ENCODE measurements at places on chromosomes 3 and 15.

DNA sequence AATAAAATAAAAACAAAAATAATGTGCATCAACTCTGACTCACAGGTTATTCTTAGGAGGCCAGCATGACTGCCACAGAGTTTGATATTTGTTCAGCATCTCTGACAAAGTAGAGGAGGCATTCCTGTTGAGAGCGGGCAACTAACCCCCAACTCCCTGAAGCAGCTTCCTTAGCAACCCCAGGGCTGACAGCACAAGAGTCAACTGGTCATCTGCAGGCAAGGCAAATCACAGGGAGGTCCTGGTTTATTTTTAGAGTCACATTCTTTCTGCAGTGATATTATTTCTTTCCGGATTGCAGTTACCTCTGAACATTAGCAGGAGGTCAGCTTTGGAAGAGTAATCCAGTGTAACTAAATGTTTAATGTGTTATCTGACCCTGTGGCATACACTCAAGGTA is 273.0 kb downstream of the PLCL2 start:
- no peak for DNase-seq

DNA sequence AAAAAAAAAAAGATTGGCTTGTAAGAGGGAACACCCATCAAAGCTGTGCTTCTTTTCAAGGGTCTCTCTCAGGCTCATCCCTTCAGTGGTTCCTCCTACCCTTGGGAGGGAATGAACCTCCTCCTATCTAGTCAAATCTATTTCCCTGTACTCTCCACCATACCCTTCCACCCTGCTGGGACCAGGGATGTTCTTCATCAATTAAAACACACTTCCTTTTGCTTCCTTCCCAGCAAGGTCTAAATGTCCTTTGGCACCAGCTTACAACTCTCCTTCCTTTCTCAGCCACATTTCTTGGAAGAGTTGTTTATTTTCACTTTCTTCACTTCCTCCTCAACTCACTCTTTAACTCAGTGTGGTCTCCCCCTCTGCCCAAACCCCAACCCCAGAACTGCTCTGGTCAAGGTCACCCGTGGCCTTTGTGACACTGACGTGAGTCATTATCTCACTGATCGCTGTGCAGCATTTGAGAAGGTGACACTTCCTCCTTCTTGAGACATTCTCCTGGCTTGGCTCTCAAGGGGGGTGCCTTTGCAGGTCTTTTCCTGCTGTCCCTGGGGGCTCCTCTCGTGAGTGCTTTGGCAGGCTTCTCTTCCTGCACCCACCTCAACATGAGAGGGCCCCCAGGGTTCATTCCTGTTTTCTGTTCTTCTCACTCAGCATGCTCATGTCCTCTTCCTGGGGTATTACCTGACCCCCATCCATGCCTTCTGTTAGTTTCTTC is 210.5 kb upstream of the TLE3 start:
- DNase-seq: no peak

DNA sequence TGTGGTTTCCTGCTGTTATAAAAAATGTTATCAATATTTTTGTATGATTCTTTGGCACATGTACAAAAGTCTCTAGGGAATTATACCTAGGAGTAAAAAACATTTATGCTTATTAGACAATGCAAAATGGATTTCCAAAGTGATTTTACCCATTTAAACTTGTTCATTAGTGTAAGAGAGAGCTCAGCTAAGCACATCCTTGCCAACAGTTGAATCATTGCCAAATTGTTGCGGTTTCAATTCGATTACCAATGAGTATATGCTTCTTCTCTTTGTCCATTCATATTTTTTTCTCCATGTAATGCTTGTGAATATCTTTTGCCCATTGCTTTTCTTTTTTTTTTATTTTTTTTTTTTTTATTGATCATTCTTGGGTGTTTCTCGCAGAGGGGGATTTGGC is 17.2 kb downstream of the CASR start:
- no peak for DNase-seq

DNA sequence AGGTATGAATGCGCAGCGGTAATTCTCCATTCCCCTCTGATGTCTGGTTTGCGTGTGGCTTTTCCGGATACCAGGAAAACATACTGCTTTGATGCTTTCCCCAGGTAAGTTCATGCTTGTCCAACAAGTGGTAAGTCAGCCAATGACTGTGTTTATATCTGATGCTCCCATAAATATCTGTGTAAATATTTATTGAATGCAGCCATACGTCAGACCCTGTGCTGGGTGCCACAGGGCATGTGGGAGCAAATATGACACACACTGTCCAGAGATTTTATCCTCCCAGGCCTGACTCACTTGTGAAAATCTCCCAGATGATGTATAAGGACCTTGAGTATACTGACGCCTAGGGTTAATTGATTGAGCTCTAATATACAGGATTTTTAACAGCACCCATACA is 29.6 kb upstream of the CEMIP start:
- DNase-seq: peak; percentile 21

DNA sequence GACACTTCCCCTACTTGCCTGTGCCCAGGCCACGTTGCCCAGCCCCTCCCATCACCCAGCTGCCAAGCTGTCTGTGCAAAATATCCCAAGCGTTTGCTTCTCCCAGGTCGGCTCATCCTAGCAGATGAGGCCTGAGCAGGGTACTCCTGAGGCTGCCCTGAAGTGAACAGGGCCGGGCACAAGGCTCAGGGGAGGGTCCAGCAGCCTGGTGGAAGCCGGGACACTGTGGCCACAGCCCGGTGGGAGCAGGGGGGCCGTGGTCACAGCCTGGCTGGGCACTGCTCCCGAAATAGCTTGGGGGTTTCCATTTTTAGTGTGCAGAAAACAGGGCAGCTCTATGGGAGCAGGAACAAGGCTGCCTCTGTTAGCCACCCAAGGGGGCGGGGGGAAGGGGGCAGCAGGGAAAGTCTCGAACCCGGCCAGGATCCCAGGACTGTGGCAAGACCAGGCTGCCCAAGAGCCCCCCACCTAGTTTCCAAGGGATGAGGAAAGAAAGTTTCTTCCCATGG is 3.4 kb downstream of the PLXNB1 start:
- DNase-seq: no peak

DNA sequence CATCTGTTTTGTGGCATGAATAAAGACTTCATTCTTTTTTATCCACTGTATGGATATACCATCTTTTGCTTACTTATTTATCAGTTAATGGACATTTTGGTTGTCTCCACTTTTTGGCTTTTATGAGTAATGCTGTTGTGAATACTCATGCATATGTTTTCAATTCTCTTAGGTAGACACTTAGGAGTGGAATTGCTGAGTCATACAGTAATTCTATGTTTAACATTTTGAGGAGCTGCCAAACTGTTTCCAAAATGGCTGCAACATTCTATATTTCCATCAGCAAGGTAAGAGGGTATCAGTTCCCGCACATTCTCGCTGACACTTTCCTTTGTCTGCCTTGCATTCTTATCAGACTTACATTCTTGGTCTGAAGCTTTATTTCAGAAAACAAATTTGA is 191.1 kb downstream of the WNT5A start:
- no peak for DNase-seq

DNA sequence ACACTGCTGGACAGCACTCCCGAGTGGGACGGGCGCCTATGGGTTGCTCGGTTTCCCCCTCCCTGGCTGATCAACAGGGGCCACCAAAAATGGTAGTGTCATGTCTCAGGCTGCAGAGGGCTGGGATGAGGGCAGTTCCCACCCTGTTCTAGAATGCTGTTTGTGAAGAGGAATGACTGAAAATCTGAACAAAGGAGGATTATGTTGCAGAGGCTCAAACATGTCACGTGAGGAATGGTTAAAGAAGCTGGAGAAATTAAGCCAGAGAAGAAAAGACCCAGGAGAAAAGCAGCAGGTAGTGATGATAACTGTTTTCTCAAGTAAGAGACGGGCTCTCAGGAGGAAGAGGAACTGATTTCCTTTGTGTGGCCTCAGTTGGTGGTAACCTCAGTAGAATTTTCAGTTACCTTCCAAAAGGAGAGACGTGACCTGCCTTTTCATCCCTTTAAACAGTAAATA is 10.4 kb downstream of the SPG21 start:
- DNase-seq: no peak

DNA sequence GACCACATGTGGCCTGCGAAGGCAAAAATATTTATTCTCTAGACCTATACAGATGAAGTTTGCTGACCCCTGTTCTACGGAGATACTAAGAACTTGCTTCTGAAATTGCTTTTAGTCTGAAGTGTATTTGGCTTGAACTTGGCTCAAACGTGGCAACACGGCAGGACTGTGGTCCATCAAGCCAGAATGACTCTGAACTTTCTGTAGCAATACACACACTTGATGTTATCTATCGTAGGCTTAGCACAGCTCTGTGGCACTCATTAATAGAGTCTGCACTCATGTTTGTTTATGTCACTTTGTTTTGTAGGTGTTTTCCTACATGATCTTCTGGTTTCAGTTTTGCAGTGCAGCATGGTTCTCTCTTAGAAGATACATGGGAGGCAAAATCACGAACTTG is 298.1 kb downstream of the ADAMTS17 start:
- no peak for DNase-seq

- peak; percentile 23 for DNase-seq
Measured at GRCh38 chr3:73848173-73848906, 223.6 kb upstream of the PDZRN3 start.

- no peak for DNase-seq
Measured at GRCh38 chr15:36053746-36054145, 507.8 kb upstream of the DPH6 start.

DNA sequence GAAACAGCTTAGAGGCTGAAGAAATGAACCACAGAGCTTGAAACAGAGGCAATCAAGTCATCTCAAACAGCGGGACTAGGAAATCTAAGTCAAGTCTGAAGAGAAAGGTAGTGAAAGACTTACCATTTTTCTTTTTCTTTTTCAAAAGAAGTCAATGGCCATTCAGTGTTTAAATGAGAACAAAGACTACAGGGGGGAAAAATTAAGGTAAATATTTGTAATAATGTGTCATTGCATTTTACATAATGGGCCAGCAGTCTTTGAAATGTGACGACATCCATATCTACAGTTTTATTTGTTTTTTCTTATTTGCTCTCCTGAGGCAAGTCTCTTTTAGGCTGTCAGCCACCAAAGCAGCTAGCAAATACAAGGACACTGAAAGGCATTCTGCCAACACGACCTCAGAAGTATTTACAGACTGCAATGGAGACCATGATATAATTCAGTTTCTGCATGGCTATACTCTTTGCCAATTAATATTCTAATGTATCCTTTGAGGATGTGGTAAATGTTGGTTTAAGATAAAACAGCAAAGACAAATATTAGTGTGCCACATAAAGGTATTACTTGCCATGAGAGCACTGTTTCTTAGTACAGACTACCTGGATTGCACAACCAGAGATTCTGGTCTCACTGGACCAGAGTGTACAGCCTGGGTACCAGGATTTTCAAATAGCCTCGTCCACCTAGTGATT is 307.0 kb upstream of the THBS1 start:
- no peak for DNase-seq

- DNase-seq: no peak
Measured at GRCh38 chr3:11543948-11544387, 99.7 kb downstream of the VGLL4 start.

DNA sequence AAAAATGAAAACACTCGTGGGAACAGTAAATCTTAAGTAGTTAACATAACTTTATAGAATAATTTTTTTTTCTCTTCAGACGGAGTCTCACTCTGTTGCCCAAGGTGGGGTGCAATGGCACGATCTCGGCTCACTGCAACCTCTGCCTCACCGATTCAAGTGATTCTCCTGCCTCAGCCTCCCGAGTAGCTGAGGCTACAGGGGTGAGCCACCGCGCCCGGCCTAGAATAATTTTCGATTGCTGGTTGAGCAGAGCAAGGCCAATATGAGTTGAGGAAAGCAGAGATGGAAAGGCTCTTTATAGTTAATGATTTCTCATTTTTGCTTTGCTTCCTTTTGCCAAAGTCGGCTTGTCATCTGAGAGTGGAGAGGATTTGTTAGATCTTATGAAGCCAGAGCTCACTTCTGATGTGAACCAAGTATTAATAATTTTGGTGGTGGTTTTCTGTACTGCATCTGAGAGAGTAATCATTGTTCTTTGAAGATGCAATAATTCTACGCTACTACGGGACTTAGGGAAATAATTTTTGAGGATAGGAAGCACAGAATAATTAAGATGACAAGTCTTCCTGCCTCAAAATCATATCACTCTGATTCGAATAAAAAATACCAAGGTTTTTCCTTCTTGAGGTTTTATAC is 1.6 kb upstream of the GOLM2 start:
- DNase-seq: peak; percentile 10

DNA sequence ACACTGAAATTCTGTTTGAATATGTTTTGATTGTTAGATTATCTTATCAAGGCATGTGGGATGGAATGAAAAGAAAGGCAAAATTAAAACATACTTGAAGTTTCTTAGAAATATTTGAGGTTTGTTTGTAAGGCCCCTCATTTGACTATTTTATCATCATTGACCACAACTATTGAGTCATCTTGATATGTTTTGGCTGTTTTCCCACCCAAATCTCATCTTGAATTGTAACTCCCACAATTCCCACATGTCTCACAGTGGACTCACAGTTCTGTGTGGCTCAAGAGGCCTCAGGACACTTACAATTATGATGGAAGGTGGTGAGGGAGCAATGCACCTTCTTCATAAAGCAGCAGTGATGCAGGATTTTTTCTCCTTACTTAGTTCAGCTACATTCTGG is 917.1 kb downstream of the PLOD2 start:
- no peak for DNase-seq

GRCh38 chr3:99630815-99631214 is 7.6 kb upstream of the COL8A1 start:
- DNase-seq: peak; percentile 27

DNA sequence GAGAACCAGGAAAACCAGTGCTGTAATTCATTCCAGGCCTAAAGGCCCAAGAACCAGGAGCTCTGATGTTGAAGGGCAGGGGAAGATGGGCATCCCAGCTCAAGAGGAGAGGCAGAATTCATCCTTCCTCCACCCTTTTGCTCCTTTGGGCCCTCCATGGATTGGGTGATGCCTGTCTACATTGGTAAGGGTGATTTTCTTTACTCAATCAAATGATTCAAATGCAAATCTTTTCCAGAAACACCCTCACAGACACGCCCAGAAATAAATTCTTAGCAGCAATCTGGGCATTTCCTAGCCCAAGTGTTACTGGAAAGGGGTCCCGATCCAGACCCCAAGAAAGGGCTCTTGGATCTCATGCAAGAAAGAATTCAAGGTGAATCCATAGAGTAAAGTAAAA is 17.6 kb upstream of the APOD start:
- DNase-seq: no peak

DNA sequence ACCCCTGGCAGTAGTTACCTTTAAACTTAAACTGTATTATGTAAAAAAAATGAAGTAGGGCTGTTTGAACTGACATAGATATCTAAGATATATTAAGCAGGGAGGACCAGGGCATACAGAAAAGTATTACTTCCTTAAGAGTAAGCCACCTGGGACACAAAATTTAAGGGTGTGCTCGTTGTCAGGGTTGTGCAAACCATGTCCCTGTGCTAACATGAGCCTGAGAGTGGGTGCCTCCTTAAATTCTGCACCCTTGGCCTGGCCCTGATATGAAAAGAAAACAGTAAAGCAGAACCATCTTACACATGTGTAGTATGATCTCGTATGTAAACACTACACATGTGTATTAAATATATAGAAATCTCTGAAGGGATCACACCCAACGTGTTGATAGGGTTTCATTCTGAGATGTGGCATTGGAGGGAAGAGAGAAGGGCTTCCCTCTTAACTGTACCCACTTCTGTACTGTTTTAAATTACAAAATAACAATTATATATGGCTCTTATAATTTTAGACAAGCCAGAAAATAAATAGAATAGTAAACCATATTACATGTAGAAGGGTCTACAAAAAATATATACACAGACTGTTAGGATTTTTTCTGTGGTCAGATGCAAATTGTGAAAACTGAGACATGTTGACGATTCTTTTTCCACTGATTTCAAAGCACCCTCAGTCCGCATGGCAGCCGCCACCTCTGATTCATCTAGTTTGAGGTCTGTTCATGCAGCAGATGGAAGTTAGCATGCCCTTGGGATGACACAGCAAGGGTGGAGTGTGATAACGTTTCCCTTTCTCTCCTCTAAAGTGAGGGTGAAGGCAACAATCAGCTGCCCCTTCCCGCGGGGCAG is 400.8 kb upstream of the PROK2 start:
- DNase-seq: peak; percentile 61

Data from RWPE1 (cell line).